ENCODE measurements at places on chromosomes 16 and 17. TPM values are rescaled to one million over a fixed set of nuclear protein-coding genes. Genes with fewer than 3 reads are reported as not detected.

Gene RAC3
- 39.4 TPM for total RNA-seq

Gene BCO1
- not detected for total RNA-seq

Gene AIPL1
- total RNA-seq: not detected

Gene KRTAP17-1
- total RNA-seq: not detected

Gene TVP23A
- total RNA-seq: not detected

Gene PDP2
- total RNA-seq: 15.9 TPM

Gene KRT12
- not detected for total RNA-seq

Gene PTGES3L
- total RNA-seq: 0.74 TPM

Gene AGRP
- not detected for total RNA-seq

Gene PROCA1
- total RNA-seq: 4.9 TPM

Gene KATNIP
- 36.7 TPM for total RNA-seq

Gene KRT27
- not detected for total RNA-seq

Gene HEATR9
- not detected for total RNA-seq

Gene IL32
- total RNA-seq: 17.1 TPM

Gene FGF11
- 4.4 TPM for total RNA-seq

Gene RNF43
- total RNA-seq: 4.7 TPM

Gene DPEP2NB
- total RNA-seq: not detected

Gene DNAH9
- total RNA-seq: not detected
